Activated CD4-positive, alpha-beta T cell treated with anti-CD3 and anti-CD28 coated beads, Interleukin-2, amount 10 ng/mL, durations not matched to agents 24 days and 14 days (primary cell): ENCODE measurements at places on chromosomes 2 and 18.

GRCh38 chr2:123916531-123916930, 108.6 kb upstream of the CNTNAP5 start:
- DNase-seq: no peak

DNA sequence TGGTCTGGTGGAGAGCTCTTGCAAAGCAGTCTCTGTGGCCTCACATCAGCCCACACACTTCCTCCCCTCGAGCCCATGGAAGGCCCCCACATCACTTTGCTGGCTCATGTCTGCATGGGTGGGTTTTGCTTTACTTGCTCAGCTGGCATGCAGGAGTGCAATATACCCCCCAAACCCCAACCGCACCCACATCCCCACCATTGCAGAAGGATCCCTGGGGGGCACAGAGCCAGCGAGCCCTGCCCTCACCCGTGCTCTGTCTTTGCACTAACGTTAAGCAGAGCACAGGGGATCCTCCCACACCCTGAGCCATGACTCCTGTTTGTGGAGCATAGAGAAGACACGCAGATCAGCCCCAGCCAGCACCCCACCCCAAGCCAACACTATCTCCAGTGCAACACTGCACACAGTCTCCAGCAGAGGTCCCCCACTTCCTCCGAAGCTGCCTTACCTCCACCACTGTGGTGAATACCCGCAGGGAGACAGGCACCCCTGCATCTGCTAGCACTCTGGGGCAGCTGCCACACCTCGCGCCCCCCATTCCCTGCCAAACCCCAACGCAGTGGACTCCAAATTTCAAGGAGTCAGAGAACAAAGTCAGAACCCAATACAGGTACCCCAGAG, 177.8 kb upstream of the RGPD4 start:
- DNase-seq: no peak

GRCh38 chr2:106546391-106546990, 59.3 kb downstream of the CD8B2 start:
- DNase-seq: no peak

DNA sequence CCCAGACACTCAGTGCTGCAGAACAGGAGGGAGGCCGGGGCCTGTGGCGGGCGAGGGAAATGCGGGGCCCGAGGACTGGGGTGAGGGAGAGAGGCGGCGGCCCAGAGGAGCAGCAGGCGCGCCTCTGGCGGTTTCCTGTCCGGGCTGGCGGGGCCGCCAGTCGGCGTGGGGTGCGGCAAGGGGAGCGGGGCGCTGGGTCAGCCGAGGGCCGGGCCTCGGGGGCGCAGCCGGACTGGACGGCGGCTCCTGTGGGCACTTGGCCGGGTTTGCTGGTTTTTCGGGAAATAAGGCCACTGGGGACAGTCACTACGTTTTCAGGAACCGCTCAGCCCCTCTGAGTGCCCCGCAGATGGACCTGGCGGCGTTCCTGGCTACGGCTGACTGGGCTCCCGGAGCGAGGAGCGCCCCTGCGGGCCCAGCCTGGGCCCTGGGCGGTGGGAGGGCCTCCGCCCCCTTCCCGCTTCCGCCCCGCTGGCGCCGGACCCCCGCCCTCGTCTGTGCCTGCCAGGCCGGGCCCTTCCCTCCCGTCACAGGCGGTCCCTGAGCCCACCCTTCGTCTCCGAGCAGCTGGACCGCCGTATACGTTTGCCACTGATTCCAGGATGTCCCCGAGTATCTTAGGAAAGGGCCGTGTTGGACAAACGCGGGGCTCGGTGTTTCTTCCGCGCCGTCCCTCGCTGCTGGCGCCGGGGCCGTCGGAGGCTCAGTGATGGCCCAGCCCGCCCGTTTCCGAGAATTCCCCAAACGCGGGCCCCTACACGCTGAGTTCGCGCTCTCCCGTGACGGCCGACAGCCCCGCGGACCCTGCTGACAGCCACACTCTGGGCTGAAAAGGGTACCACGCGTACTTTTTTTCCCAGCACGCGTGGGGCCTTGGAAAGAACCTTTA, 84.6 kb downstream of the FAM210A start:
- no peak for DNase-seq

DNA sequence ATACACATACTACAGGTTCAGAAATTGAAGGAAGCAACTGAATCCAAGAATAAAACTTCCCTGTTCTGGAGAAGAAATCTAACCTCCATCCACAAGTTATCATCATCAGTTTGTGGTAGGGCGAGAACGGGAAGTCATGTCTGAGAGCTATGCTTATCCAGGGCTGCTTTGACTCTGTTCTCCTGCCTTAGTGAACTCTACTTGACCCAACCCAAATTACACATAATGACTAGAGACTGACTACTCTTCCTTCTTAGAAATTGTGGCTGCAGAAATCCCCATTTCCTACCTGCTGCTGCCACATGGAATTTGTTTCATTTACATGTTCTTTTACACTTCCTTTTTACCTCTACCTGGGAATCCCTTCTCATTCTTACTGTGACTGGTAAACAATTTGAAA, 1102.6 kb upstream of the PIK3C3 start:
- no peak for DNase-seq

- peak; percentile 55 for DNase-seq
These were observed 221.4 kb upstream of the TRIB2 start for GRCh38 chr2:12495247-12495868.

DNA sequence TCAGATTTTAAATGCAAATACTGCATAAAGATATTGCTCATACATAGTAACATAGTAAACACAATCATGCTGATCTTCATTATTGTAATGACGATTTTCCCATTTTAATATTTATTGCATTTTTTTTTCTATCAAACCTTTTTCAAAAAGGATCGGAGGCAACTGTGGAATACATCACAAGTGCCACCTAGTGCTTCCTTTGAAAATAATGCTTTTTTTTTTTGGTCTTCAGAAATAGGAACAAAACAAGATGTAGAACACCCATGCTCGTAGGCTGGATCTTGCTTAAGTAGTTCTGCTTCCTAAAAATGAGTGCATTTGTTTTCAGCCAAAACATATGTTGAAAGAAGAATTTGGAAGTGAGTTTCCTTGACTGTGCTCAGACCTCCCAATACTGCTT, 35.7 kb upstream of the GPR155 start:
- DNase-seq: no peak

DNA sequence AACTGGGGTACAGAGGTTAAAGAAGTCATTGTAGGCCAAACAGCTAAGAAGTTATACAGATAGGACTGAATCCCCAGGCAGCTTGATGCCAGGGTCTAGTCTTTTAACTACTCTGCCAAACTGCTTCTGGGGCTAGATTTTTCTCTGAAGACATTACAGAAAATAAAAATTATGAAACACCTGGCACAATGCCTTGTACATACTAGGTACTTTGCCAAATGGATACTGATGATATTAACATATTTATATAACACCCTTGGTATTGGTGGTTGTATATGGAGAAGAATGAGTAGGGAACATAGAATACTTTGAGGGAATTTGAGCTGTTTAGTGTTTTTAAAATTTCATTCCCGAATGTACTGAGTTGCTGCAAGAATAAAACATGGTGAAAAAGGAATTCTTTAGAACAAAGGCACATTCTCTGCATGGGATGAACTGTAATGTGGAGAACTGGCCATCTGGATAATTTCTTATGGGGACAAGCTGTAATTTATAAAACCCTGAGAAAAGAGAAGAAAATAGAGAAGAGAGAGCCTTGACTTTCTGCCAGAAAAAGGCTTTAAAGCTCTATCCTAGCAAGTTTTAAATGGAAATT, 210.9 kb upstream of the TMEM200C start:
- DNase-seq: no peak

- DNase-seq: no peak
These were observed 15.3 kb upstream of the MFSD2B start for GRCh38 chr2:23994567-23994966.

DNA sequence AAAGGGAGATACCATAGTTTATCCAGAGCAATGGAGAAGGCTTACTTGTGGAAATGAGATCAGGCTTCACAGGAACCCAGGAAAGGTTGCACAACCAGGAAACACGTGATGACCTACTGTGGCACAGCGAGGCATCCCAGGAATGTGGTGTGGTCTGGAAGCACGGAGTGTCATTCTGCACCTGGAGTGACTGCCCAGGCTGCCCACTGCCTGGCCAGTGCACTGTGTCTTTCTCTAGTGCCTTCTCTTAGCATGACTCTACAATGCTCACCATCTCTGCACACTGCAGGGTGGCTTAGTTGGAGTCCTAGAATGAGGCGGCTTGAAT, 48.9 kb downstream of the CHST9 start:
- DNase-seq: no peak

- no peak for DNase-seq
These were observed 145.0 kb downstream of the ZNF407 start for GRCh38 chr18:74742573-74743243.

- DNase-seq: no peak
These were observed 153.3 kb upstream of the NOSTRIN start for GRCh38 chr2:168649105-168649504.

DNA sequence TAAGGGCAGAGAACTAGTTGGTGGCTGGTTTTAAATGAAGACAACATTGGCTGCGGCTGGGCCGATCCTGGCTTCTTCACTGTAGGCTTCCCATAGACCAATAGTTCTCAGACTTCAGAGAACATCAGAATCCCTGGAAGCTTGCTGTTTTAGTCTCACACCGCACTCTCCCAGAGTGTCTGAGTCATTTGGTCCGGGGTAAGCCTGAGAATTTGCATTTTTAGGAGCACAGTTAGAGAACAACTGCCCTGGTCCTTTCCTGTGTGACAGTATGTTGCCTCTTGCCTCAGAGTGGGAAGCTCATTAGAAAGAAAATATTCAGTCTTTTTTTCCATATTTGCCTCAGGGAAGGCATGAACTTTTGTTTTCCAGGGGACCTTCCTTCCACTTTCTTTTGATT, 137.1 kb upstream of the GAREM1 start:
- no peak for DNase-seq

GRCh38 chr2:4356109-4356508, 652.7 kb downstream of the DCDC2C start:
- no peak for DNase-seq

- DNase-seq: no peak
These were observed 194.0 kb downstream of the DYSF start for GRCh38 chr2:71647356-71647755.

- DNase-seq: no peak
These were observed 63.4 kb upstream of the GPC1 start for GRCh38 chr2:240372101-240372500.

DNA sequence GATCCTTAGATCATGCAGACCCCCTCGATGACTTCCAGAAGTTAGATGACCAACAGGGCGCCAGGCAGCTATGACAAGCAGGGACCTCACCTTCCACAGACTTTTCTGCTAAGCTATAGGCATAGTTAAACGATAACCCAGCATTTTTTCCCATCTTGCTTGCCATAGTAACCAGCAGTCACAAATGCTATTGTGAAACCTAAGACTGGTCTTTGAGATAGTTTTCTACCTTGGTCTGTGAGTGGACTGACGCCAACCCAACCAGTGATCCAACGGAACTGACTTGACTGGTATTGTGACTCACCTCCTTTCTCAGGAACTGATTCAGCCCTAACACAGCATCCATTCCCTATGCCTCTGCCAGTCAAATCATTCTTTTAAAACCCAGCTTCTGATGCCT, 361.2 kb downstream of the LRRTM4 start:
- no peak for DNase-seq

DNA sequence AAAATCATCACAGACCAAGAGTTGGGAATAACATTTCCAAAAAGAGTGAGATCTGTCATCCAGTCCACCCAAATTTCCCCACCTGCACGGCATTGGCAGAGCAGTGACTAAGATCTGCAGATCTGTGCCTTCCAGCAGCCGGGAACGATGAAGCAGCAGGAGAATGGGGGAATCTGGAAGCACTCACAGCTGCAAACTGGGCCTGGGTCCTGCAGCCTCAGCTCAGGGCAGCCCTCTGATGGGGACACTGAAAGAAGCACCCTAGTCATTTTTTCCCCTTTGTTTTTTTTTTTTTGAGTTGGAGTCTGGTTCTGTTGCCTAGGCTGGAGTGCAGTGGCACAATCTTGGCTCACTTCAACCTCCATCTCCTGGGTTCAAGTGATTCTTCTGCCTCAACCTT, 4.4 kb upstream of the SAG start:
- DNase-seq: no peak

DNA sequence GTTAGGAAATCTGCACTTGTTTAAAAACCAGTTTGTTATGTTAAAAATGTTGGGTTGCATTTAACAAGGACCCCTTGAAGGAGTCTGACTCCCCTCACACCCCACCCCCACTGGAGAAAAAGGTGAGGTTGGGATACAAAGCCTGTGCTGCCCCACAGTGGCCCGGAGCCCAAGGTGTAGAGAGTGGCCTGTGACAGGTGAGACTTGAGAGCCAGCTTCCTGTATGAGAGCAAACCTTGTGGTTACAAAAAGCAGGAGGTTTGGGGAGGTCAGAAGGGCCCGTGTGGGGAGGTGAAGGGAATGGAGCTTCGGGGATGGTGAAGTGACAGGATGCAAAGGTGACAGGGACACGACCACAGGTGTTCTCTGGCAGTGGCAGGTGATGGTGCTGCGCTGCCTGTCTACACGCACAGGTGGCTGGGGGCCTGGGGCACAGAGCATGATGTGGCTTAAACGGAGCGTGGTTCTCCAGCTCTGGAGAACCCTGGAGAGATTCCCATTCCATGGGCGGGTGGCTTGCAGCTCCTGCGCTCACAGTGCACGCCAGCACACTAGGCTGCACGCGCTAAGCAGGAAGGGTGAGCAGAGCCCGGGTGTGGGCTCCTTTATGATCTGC, 29.0 kb downstream of the IMPA2 start:
- DNase-seq: no peak

DNA sequence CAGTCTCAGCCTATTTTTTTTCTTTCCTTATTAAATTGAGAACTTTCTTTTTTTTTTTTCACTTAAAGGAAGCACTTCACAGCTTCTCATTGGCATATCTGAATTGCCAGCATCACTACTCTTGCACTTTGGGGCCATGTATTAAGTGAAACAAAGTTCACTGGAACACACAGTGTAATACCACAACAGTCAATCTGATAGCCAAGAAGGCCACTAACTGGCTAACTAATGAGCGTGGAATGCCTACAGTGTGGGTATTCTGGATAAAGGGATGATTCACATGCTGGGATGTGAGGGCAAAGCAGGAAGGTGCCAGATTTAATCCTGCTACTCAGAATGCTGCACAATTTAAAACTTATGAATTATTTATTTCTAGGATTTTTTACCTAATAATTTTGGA, 11.7 kb upstream of the C18orf63 start:
- no peak for DNase-seq

DNA sequence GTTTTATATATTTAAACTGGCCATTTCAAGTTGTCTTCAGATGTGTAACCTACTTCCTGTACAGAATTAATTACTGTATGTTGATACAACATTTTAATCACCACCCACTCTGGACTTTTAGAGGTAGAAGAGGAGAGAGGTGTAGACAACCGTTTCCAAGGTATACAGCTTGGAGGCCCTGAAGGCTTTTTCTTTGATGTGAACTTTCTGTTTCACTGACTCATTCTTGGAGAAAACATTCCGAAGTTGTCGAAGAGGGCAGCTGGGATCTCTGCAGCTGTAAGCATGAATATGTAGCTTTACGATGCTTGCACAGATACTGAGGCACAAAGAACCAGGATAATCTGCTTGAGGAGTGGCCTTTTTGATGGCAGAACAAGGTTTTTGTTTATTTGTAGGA, 137.0 kb downstream of the NCKAP5 start:
- DNase-seq: no peak
